ENCODE measurements at places on chromosomes 2 and 18.

- no peak for DNase-seq
These were observed 135.9 kb downstream of the UBE2E3 start for GRCh38 chr2:181116261-181116660.

GRCh38 chr2:167575276-167575675 is 672.1 kb downstream of the STK39 start:
- DNase-seq = no peak

DNA sequence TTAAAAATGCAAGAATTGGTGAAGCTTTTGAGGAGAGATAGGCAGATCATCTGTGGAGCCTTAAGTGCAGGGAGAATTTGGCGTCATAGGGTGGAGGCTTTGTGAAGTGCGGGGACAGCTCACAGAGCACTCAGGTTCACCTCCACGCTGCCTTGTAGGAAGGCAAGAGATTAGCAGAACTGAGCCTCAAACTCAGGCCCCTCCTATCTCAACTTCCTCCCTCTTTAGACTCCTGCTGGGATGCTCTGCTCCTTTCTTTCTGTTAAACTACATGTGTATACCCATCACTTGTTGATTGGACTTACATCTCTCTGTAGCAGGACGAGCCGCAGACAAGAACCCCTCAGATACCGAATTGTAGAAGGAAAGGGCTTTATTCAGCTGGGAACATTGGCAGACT is 422.2 kb downstream of the SETBP1 start:
- no peak for DNase-seq

GRCh38 chr2:179422037-179422643 is 157.5 kb upstream of the SESTD1 start:
- DNase-seq = peak; percentile 28

DNA sequence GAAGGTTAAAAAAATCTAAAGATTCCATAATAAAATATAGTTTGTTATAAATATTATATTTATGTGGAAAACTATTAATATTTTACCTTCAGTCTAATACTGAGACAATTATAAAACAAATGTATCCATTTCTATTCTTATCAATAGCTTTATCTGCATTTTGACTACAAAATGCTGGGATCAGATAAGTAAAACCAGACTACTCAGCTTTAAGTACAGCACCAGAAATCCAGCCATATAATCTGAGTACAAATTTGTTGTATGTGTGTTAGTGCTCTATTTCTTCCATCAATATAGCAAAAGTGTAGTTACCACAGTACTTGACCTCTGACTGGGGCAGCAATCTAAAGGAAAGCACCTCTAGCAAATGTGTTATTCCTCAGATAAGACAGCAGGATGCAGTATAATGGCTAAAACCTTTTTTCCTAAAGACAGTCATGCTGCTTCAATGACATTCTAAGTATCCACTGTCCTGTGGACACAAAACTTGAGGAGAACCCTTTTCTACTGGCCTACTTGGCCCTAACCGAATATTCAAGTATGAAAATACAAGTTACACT is 68.1 kb downstream of the OLA1 start:
- DNase-seq = no peak

DNA sequence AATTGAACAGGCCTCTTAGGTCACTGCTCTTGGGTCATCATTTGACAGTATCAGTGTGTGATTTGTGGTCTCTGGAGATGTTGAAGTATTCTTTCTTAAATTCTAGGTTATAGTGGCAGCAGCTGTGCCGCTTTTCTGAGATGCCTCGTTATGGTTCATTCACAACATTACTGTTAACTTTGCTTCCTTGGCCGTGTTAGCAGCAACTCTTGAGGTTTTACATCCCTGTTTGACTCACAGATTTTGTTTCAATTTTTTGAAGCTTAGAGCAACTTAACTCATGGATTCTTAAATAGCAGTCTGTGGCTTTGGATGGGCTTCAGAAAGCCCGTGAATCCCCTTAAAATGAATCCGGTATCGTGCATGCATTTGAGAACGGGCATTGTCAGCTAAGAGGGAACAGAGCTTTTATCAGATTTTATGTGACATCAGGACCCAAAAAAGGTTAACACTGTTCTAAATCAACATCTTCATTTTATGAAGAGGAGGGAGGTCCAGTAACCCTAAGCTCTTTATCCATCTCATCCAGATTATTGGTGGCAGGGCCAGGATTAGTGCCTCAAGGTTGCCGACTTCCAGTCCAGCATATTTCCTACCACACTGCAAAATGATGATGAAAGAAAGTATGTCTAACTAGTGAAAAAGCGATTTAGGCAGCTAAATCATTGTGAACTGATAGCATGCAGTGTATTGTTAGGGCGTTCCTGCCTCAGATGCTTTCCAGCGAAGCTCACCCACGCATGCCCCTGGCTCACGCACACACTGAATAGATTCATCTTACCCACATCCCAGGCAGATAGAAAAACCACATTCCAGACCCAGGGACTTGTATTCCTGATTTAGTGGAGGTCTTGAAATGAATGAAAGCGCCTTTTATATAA is 5.1 kb downstream of the TRIB2 start:
- no peak for DNase-seq

DNA sequence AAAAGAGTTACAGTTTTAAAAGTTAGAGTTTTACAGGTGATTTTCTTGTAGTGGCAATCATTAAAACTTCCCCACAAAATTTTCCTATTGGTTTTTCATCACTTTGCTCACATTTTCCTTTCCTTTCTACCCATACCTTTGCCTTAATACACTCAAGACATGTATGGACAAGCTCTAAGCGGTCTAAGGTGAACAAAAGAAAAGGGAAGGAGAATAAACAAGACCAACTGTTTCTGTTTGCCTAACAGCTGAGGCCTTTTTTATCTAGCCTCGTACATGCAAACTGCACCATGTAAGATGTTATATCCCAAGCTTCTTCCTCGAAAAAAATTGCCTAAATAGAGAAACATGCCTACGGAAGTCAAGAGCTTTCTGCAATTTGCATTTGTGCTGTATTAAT is 33.9 kb upstream of the TBC1D8 start:
- DNase-seq = no peak

DNA sequence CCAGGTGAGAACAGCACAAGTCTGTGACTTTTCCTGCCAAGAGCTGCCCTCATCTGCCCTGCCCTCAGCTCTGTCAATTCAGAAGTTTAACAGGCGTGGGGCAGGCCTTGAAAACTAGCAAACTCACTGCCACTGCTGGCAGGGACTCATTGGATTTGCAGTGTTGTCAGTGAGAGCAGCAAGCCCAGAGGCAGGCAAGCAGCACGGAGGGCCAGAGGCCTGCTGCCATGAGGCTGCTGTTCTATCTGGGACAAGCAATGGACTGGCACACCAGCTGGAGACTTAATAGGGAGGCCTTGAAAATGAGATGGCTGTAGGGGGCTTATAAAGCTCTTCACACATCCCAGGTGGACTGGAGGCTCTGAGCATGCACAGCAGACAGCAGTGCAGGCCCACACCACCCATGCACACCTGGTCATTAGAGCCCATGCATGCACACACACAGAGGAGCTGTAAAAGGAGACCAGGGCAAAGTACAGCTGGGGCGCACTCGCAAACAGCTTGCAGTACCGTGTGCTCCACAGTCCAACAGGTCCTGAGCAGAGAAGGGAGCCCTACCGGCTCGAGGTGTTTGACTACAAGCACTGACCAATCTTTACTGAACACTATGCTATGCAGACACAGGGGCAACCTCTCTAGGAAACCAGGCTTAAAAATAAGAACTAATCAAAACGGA is 28.7 kb downstream of the MGAT4A start:
- DNase-seq = no peak

- DNase-seq = no peak
These were observed 88.4 kb downstream of the SEMA4F start for GRCh38 chr2:74742471-74742870.

- no peak for DNase-seq
These were observed 3.2 kb downstream of the CYP27A1 start for GRCh38 chr2:218785103-218785502.

DNA sequence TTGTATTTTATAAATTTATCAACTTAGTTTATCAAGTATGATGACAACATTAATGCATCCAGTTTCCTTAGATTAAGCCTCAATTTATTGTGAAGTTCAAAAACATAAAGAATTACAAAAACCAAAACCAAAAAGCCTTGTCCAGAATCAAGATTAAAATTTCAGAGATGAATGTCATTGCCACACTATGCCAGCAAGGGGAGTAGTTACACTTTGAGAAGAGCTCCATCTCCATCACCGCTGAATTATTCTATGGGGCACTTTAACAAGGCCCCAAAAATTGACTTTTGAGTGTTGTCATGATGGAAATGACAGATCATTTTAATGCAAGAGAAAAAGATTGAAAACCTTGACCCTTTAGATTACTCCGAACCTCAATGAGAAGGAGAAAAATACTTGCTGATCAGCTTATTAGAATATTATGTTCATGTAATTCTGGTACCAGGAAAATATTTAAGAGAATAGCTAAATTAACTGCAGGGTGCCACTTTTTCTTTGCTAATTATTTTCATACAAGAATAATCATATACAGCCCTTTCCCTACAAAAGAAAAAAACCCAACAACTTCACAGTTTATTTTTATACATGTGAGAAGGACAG is 152.5 kb upstream of the AQP4 start:
- DNase-seq = no peak

GRCh38 chr18:2971741-2972552 is 41.0 kb downstream of the LPIN2 start:
- peak; percentile 72 for DNase-seq
